ENCODE measurements at places on chromosomes 7 and 10.

DNA sequence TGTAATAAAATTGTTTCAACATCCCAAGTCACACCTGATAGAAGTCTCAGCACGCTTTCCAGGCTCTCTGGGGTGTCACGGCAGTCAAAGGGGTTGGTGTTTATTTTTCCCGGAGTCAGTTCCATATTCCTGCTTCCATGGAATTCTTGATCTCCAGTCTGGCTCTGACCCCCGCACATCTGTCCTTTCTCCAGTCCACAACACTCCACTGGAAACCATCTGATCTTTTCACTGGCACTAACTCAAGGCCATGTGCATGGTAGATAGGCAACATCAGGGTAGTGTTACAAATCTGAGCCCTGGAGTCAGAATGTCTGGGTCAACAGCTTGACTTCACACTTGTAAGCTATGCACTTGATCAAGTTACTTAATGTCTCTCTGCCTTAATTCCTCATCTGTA, 176.2 kb downstream of the WDR11 start:
- no peak for DNase-seq

GRCh38 chr7:26991796-26992195, 104.0 kb downstream of the HOXA1 start:
- DNase-seq = no peak

DNA sequence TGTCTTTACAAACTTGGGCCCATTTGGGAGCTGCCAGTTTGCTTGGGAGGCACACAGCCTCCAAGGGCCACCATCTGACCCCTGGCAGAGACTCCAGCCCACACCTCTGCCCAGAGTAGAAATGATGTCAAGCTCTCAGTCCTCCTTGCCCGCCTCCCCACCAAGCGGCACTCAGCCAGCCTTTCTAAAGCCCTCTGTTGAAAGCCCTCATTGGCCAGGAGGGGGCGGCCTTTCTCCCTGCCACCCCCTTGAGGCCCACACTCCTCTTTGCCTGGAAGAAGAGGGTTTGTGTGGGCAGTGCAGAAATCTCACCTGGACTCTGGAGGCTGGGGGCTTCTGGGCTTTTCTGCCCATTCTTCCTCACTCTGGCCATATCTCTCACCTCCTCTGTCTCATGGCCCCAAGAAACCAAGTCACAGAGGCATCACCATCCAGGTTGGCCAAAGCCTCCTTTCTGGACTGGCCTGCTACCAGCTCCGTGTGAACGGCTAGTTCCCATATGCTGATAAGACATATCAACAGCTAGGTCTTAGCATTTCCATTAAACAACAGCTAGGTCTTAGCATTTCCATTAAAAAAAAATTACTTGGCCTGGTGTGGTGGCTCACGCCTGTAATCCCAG, 36.1 kb downstream of the UBTD1 start:
- no peak for DNase-seq

- no peak for DNase-seq
These were observed 7.5 kb downstream of the MRPL32 start for GRCh38 chr7:42939457-42940240.

DNA sequence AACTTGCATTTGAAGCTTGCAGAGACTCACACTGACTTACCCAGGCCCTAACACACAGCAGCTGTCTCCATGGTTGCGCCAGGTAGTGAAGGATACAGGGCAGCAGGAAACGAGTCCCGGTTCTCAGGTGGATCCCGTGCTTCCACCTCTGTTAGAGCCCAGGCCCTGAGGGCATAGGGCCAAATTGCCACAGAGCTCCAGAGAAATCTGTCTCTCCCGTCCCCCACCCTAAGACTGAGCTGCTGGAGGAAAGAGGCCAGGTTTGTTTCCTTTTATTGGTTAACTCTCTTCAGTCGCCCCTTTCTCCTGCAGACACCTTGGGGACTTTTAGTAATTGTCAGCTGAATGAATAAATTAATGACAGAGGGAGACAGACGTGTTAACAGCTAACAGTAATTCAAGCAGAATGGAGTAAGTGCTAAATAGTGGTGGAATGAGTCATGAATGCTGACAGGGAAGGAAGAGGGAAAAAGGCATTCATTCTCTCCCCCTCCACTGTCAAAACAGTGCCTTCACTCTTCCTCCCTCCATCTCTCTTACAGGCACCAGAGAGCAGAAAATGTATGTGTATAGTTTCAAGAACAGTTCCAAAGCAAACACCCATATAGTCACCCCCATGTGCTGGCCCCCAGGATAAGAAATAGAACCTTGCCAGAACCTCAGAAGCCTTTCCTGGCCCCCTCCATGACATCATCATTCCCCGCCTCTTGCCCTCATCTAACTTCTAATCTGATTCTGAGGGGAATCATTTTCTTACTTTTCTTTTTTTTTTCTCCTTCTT, 16.8 kb upstream of the DLG5 start:
- DNase-seq = peak; percentile 46

GRCh38 chr10:131961777-131962662, 19.7 kb downstream of the BNIP3 start:
- DNase-seq = no peak

DNA sequence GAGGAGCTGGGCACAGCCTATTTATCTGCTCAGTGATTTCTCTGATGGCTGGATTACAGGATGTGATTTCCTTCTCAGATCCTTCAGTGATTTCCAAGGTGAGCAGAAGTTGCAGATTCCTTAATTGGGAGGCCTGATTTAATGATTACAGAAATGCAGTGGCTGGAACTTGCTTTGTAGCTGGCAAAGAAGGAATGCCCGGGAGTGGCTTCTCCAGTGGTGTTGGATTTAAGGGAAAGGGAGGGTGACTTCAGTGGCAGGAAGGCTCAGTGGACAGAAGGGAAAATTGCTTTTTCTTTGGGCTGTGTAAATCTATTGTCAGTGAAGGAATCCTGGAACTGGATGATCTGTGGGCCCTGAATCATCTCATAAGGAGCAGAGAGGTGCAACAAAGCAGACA, 5.1 kb downstream of the SORCS3 start:
- no peak for DNase-seq

DNA sequence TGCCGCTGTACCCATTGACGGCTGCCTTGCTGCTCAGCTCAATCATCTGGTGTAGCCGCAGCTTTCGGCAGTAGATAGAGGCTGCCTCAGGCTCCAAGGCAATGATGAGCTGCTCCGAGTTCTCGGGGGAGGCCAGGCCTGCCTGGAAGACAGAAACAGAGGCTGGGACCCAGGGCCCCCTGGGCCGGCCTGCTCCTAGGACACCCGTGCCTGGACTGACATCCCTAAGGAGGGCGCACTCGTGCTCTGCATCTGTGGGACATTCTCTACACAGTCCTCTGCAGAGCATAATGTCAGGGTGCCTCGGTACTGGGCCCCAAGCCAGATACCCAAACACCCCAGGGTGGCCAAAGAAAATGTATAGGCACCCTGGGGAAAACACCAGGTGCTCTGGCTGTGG, 58.5 kb downstream of the HSPA12A start:
- DNase-seq = no peak
